ENCODE measurements at places on chromosomes 1 and 21. TPM values are rescaled to one million over a fixed set of nuclear protein-coding genes. Genes with fewer than 3 reads are reported as not detected.

DNA sequence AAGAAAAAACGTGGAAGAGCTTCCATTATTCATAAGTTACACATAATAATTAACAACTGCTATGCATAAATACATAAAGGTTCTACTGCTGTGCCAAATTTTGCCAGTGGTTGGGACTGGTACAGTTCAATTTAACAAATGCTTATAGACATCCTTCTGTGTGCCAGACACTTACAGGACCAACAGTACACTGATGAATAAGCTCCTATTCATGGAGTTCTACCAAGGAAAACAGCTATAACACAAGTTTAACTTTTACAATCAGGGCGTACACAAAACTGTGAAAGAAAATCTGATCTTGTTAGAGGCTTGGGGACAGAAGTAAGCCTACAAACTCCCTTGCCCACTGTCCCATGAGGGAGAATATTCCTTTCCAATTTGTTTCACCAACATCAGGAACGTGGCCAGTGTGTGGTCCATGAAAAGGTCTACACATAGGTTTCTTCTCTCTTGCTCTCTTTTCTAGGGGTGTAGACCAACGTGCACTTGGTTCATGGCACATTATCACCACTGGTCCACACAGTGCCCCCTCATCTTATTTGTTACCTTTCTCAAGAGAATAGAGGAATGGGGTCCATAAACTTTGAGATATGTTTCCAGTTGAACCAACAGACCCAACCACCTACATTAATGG is 10.1 kb downstream of the NRIP1 start:
- peak overlapping the region; percentile 13 for H3K4me3 ChIP-seq
- peak overlapping the region; percentile 39 for H3K27ac ChIP-seq
- peaks cover 73% of the 10 kb centered on the region for H3K4me1 ChIP-seq
- H3K27me3 ChIP-seq: no peaks in the 10 kb centered on the region
- H3K36me3 ChIP-seq: no peaks in the 10 kb centered on the region

The DNAH14 gene
- 9.9 TPM for total RNA-seq

GRCh38 chr1:51583532-51583931 is 33.4 kb upstream of the OSBPL9 start:
- no peaks in the 10 kb centered on the region for H3K4me1 ChIP-seq
- no peaks in the 10 kb centered on the region for H3K36me3 ChIP-seq
- no peak overlapping the region for H3K4me3 ChIP-seq
- H3K27me3 ChIP-seq: no peaks in the 10 kb centered on the region

- no peak overlapping the region for H3K4me3 ChIP-seq
- no peak overlapping the region for H3K27ac ChIP-seq
- H3K27me3 ChIP-seq: no peaks in the 10 kb centered on the region
- no peak for DNase-seq
These were observed 125.7 kb upstream of the L1TD1 start for GRCh38 chr1:62068978-62069377.

The GLIS1 gene
- total RNA-seq: 0.13 TPM

The PLA2G2F gene
- total RNA-seq: not detected

The PTAFR gene
- 0.11 TPM for total RNA-seq

The VWA5B1 gene
- total RNA-seq: not detected

DNA sequence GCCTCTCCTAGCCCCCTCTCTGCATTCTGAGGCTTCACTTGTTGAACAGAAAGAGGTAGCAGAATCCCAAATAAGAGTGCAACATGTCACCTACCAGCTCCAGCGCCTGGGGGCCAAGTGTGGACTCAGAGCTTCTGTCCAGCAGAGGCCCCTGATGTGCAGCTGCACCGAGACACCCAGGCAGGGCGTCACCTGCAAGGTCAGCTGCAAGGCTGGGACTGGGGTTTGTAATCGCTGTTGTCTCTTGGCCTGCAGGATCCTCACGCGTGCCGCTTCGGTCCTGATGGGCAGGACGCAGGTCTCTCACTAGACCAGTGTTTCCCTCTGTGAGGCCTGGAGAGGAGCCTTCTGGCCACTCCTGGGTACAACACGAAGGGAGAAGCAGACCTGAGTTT is 4.3 kb upstream of the SLX9 start:
- H3K4me1 ChIP-seq: peaks cover 19% of the 10 kb centered on the region
- peak overlapping the region; percentile 65 for H3K4me3 ChIP-seq

- no peaks in the 10 kb centered on the region for H3K27me3 ChIP-seq
- no peak overlapping the region for H3K27ac ChIP-seq
- DNase-seq: peak; percentile 52
- H3K4me1 ChIP-seq: no peaks in the 10 kb centered on the region
- H3K4me3 ChIP-seq: no peak overlapping the region
- no peaks in the 10 kb centered on the region for H3K36me3 ChIP-seq
These were observed 200.0 kb downstream of the KCNK2 start for GRCh38 chr1:215282557-215282956.

DNA sequence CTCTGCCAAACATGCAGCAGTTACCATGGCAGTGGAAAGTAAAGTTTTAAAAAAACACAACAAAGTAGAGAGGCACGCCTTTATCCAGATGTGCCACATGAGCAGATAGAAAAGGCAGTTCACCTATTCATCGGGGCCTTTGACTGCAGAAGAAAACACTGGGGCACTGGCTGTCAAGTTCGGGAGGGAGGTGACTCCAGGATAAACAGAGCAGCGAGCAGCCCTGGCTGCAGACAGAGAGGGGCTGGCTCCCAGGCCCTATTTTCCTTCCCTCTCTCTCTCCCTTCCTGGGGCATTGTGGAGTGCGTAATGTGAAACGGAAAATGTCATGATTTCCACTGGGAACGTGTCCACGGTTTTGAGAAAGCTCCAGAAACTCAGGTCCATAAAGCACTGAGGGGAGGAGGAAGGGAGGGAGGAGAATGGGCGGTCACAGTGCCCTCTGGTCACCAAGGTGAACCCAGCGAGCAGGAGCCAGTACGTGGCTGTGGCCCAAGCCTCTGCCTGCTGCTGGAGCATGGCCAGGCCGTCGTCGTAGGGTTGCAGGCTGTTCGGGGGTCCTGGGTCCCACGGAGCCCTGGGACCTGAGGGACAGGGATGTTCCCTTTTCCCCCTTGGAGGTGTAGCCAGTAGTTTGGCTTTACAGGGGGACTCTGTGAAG is 114.7 kb upstream of the IRF2BP2 start:
- H3K4me1 ChIP-seq: peaks cover 61% of the 10 kb centered on the region
- H3K27ac ChIP-seq: peak overlapping the region; percentile 98

- no peak overlapping the region for H3K27ac ChIP-seq
- no peaks in the 10 kb centered on the region for H3K4me1 ChIP-seq
- peaks cover 6% of the 10 kb centered on the region for H3K27me3 ChIP-seq
- no peaks in the 10 kb centered on the region for H3K36me3 ChIP-seq
- H3K4me3 ChIP-seq: no peak overlapping the region
These were observed 100.8 kb downstream of the PRDM16 start for GRCh38 chr1:3169665-3170356.

The WNT3A gene
- total RNA-seq: not detected

DNA sequence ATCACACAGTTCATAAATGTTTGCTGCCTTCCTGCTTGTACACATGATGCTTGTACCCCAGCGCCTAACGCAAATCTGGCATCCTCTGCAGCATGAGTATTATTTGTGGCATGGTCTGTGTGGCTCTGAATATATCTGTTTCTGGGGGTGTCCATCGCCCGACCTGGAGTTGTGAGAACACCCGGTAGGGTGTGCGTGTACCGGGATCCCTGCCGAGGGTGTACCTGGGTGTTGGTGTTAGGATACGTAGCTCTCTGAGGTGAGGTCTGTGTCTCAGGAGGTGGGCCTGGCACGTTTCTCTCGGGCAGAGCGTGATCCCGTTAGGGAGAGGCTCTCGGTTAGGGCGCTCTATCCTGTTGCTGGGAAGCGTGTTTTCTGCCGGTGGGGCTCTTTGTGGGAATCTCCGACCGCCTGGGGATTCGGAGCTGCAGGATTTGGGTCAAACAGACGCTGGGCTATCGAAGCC is 10.4 kb upstream of the CDC20 start:
- DNase-seq: no peak
- peak overlapping the region; percentile 52 for H3K4me3 ChIP-seq
- H3K36me3 ChIP-seq: no peaks in the 10 kb centered on the region
- H3K27ac ChIP-seq: peak overlapping the region; percentile 62

DNA sequence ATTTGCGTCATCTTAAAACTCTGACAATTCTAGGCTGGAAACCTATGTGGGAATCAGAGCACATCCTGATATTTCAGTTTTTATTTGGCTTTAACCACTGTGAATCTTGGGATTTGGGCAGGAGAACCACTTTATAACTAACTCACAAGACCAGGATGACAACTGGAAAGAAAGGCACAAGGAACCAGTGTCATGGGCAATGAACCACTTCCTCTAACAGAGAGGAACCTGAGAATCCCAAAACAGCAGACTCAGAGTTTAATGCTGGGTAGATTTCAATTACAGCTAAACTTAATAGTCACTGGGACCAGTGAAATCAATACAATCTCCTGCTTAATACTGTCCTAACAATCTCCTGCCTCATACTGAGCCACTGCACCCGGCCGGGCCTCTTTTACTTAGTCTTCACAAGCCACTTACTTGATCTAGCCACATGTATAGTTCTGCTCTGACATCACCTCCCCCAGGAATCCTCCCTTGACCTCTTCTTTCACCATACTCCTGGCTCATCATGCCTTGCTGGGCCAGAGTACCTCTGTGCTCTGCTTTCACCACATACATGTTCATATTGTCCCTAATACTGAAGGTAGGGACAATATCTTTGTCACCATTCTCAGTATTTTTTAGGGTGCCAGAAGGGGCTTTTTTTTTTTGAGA is 20.2 kb upstream of the SLFNL1 start:
- peaks cover 17% of the 10 kb centered on the region for H3K4me1 ChIP-seq
- H3K36me3 ChIP-seq: peaks cover 28% of the 10 kb centered on the region
- H3K4me3 ChIP-seq: no peak overlapping the region
- DNase-seq: no peak
- no peaks in the 10 kb centered on the region for H3K27me3 ChIP-seq

The CFHR1 gene
- total RNA-seq: not detected

All from A673 (cell line).